Stimulated activated CD8-positive, alpha-beta memory T cell treated with anti-CD3 and anti-CD28 coated beads, Interleukin-7, amount 100 ng/mL, for 4 hours (primary cell): ENCODE measurements at places on chromosomes 6 and 20.

- DNase-seq, result no peak
These were observed 112.8 kb upstream of the TSHZ2 start for GRCh38 chr20:52859156-52859876.

GRCh38 chr20:49668181-49668877, 45.3 kb downstream of the B4GALT5 start:
- peak; percentile 71 for DNase-seq

DNA sequence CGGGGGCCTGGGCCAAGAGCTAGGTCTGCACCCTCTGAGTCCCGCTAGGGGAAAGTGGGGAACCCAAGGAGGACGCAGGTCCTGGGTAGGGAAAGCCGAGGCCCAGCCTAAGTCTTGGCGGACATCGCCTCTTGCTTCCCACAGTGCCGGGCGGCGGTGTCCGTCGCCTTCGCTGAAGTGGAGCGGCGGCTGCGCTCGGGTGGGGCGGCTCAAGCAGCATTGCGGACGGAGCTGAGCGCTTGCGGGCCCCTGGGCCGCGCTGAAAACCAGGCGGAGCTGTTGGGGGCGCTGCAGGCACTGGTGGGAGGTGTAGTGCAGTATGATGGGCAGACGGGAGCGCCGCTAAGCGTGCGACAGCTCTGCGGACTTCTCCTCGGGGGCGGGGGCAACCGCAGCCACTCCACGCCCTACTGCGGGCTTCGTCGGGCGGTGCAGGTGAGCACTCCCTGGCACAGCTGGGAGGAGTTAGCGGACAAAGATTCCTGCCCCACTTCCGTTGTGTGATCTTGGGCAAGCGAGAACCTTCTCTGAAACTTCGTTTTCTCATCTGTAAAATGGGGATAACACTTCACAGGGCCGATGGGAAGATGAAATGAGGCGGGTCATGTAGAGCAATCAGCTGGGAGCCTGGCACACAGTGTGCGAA, 4.2 kb downstream of the PRSS16 start:
- peak; percentile 54 for DNase-seq

GRCh38 chr6:122798099-122798641, 9.1 kb downstream of the SMPDL3A start:
- DNase-seq, result no peak

- DNase-seq, result no peak
These were observed 215.4 kb downstream of the HDGFL1 start for GRCh38 chr6:22784601-22785410.

GRCh38 chr6:15284743-15285142, 38.9 kb downstream of the JARID2 start:
- DNase-seq, result no peak

DNA sequence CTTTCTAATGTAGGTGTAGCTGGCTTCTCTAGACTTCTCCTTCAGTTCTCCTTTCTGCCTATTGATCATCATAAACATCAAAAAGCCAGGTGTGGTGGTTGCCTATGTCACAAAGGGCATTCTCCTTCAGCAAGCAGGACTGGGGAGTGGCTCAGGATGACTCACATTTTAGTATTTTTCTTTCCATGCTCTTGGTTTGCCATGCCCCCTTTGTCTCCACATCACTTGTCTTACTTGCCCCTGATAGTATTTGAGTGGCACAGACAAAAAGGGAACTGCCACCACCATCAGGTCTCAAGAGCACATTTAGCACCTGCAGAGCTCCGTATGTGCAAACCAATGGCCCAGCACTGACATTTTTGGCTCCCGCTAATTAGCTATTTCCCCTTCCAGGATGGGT, 698.8 kb downstream of the DHX35 start:
- DNase-seq, result no peak

GRCh38 chr6:162864911-162865310, 137.1 kb downstream of the PACRG start:
- no peak for DNase-seq

- DNase-seq, result no peak
These were observed 203.3 kb upstream of the TAB2 start for GRCh38 chr6:149114167-149114566.

DNA sequence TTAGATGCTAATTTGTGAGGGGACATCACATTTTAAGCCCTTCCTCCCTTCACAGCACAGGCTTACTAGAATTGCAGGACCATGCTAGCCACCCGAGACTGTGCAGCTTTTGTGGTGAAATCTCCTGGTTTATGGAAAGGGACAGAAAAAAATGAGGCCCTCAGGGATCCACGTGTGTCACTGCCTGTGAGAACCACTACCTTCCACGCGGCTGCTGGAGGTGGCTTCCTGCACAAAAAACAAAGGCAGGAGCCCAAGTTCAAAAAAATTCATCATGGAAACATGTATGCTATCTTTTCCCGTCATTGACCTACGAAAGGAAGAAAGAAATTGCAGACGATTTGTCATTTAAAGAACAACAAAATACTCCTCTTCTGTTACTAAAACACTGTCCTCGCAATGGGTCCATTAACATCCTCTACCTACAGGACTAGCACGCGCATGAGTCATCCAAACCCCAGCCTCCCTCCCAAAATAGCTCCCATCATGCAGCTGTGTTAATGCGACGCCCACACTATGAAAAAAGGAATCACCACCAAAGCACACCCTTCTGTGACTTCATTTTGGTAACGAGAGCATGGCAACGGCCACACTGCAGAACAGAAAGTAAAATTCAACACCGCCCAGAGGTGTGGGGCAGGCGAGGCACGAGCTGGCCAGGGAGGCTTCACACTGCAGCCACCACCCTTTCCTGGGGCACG, 45.7 kb downstream of the RAMACL start:
- peak; percentile 54 for DNase-seq

DNA sequence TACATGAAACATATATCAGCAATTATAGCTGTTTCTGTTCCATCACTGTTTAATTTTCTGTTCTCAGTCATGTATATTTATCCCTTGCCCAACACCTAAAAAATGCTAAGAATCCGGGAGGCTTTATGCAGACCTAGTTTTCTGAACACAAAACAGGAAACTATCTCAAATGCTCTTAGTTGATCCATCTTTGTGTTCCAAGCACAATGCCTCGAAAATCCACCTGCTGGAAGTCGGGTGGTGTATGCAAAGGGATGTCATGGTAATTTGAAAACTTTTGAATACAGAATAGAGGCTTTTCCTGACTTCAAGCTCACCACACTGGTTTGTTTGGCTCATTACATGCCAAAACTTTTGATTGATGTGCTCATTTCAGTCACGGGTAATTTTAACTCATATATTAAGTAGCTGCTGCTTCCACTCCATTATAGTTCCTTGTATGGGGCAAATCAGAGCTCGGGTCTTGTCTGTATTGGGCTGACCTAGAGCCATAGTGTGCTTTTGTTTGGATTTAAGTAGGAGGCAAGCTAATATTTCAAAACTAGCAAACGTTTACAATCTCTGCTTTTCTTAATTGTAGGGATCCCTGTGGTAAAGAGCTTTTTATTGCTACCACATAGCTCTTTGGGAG, 646.5 kb upstream of the EPHA7 start:
- DNase-seq, result no peak
